ENCODE measurements at places on chromosomes 1 and 21. TPM values are rescaled to one million over a fixed set of nuclear protein-coding genes. Genes with fewer than 3 reads are reported as not detected.

Gene NBPF4
- total RNA-seq = not detected

Gene MIXL1
- 6.4 TPM for total RNA-seq

Gene PSMB4
- total RNA-seq = 383 TPM

Gene RALGPS2
- total RNA-seq = 33.8 TPM

Gene LCE6A
- not detected for total RNA-seq

Gene SYPL2
- total RNA-seq = 3.7 TPM

Gene C1orf185
- total RNA-seq = not detected

Gene ACTL8
- total RNA-seq = 0.80 TPM

Gene GPR3
- total RNA-seq = 7.8 TPM

Gene SIK1
- total RNA-seq = 3.8 TPM

Gene FLG
- not detected for total RNA-seq

Gene TEX38
- 0.21 TPM for total RNA-seq

Gene KCNAB2
- total RNA-seq = 9.6 TPM

Gene NHLH1
- 0.70 TPM for total RNA-seq

Gene GPR89B
- 16.9 TPM for total RNA-seq

Gene RGS13
- total RNA-seq = not detected

Gene TSPAN2
- total RNA-seq = 12.0 TPM

Gene RSPO1
- 0.11 TPM for total RNA-seq

Gene CD164L2
- 3.0 TPM for total RNA-seq

Gene SLC2A5
- total RNA-seq = 0.04 TPM

Gene ALPL
- 148 TPM for total RNA-seq

Gene FMO4
- 3.6 TPM for total RNA-seq

Gene KRTAP20-3
- total RNA-seq = not detected

Gene KRTAP13-2
- not detected for total RNA-seq

Gene ATAD3C
- total RNA-seq = 0.94 TPM

Gene HSD3B1
- total RNA-seq = not detected

Gene LCE1A
- total RNA-seq = not detected

Gene KRTAP19-8
- total RNA-seq = not detected

Gene HLCS
- 9.3 TPM for total RNA-seq

Gene TBX19
- total RNA-seq = 1.3 TPM
